ENCODE measurements at places on chromosomes 12 and 14.

GRCh38 chr12:109110988-109111495 lies 5.3 kb upstream of the ACACB start:
- peak; percentile 54 for DNase-seq

DNA sequence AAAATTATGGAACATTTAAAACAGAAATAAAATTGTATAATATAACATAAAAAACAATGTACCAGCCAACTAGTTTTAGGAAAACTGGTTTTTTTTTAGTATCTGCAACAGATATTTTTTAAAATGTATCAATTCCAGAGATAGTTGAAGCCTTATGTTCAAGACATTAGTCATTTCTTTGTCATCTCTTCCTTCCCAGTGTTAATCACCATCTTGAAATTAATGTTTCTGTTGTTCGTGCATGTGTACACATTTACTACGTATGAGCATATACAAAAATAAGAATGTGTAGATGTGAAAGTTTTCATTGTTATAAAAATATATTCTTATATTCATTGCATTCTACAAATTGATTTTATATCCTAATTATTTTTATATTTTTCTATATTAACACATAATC lies 1062.1 kb downstream of the SLC6A15 start:
- no peak for DNase-seq

DNA sequence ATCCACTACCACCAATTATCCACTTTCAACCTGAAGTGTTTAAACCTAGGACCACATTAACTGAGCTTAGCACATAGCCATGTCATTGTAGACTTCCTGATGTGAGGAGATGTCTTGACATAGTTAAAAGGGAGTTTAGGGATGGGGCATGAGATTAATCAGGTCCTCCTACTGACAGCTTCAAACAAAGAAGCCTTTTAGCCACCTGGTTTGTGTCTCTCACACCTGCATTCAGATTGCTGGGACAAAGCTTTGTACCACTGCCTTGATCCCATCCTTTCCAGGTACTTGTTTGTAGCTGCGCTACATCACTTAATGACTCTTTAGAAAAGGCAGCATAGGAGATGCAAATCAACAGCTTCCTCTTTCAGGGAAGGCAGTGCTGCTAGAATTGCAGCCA lies 340.7 kb upstream of the DDHD1 start:
- no peak for DNase-seq

DNA sequence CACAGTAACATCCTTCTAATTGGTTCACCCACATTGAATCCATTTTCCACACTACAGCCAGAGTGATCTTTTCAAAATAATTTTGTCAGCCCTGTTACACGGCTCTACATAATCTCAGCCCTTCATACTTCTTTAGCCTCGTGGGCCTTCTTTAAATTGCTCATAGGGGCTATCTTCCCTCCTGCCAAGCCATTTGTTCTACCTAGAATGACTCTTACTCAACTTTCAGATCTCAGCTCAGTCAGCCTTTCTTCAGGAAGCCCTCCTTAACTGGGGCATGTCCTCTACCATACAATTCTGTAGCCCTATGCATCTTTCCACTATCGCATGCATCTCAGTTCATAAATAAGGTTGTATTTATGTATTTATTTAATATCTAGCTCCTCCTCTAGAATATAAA lies 39.7 kb downstream of the CEP128 start:
- no peak for DNase-seq

DNA sequence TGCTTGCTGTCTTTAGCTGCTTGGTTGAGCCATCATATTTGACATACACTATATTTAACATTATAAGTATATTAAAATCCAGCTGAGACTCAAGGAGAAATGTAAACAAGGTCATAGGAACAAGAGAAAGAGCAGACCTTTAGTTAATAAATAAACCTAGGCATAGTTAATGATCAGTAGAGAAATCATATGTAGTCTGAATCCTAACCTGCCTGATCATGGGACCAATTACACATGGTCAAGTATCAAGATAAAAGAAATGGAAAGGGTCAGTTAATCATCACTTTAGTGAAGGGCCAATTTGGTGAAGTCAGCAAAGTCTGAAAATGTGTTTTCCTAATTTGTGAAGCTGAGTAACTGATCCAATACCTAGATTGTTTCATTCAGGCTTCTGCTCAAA lies 7.5 kb downstream of the RNF212B start:
- no peak for DNase-seq

DNA sequence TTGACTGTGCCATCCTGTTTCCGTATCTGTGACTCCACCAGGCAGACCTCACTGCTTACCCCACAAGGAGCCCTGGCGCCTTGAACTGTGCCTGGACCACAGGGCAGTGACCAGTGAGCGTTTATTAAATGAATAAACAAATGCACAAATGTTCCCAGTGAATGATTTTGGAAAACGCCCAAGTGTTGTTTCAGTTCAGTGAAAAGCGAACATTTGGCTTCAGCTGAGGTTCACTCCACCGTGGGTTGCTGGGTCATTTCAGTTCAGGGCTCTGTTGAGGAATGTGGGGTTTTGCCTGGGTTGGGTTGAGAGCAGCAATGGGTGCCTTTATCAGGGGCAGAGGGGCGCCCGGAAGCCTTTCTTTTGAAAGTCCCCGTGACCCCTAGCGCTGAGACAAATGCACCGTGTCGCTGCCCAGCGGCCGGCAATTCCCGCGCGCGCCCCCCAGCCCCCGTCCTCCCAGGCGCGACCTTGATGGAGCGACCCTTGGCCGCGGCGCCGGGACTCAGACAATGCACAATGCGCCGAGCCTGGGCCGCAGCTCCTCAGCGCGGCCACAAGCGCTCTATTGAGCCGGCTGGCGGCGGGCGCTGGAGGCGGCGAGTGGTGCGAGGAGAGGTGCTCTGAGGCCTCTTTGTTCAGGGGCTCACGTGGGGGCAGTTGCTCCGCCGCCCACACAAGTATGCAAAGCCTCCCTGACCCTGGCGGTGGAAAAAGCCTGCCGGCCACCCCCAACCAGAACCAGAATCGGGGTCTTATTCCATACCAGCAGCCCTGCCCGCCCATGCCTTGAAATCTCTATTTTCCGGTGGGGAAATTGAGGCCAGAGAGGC lies 40.5 kb upstream of the CLMN start:
- no peak for DNase-seq

DNA sequence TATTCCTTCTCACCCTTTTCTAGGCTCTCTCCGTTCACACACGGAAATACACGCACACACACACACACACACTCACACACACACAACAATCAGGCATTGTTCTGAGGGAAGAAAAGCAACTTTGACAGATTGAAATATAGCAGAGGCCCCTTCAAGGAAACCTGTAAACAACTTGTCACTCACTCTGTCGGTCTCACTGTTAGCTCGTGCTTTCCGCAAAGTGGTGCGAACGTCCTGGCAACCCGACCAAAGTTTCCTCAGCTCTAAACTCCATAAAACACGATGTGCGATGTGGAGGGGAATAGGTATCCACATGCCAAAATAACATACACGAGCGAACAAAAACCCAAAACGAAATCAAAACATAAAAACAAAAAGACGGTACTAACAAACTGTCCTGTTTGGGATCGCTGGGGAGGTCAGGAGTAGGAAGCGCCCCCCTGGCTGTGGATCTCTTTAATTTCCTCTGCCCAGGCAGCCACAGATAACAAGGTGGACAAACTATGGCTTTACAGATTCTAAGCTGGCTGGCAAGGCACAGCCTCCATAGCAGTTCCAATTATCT lies 822 bp upstream of the SOX5 start:
- no peak for DNase-seq

GRCh38 chr12:46804054-46804453 lies 21.7 kb downstream of the SLC38A4 start:
- no peak for DNase-seq

GRCh38 chr12:76653342-76653741 lies 93.8 kb upstream of the OSBPL8 start:
- no peak for DNase-seq

DNA sequence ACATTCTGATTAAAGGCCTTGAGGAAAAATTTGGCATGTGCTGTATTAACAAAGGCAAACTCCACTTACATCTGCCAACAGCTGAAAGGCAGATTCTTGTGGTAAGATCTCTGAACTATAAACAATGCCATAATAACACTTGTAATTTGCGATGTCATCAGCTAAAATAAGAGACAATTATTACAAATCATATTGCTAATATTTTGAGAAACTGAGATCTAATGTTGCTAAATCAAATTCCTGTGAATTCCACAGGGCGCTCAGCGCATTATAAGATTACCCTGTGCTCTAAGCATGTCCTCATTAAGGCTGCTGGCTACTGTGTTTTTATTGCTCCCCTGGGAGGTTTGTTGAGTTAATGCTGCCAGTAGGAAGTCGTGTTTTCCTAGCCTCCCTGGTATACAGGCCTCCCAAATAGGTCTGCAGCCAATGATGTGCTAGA lies 244.8 kb downstream of the DACT1 start:
- DNase-seq, result no peak

DNA sequence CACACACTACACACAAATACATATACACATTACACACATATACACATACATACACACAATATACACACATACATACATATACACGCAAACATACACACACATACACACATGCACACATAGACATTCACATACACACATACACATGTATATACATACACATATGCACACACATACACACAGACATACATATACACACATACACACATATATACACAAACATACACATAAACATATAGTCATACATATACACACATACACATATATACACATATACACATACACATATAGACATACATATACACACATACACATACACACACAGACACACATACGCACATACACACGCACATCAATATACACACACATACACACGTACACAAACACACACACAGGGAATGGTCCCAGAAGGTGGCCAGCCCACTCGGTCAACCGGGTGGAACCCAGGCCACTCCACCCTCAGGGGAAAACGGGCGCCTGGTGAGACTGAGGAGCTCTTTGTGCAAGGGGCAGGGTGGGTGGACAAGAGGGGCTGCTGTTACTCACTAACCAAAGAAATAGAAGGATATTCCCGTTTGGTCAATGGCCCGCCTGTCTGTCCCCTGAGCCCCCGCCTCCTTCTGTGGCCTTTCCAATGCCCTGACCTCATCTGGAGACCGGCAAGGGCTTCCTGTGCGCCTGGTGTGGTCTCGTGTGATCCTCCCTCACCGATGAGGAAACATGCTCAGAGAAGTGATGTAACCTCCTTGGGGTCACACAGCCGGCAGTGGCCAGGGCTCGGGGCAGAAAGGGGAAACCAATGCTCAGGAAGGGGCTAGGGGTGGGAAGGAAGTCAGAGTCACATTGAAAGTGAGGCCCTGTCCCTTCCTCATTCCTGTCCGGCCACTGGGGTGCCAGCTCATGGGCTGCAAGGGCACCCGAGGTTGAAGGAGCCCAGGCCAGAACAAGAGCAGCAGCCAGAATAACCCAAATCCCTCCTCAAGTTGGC lies 5.3 kb downstream of the TRPV4 start:
- DNase-seq, result no peak

DNA sequence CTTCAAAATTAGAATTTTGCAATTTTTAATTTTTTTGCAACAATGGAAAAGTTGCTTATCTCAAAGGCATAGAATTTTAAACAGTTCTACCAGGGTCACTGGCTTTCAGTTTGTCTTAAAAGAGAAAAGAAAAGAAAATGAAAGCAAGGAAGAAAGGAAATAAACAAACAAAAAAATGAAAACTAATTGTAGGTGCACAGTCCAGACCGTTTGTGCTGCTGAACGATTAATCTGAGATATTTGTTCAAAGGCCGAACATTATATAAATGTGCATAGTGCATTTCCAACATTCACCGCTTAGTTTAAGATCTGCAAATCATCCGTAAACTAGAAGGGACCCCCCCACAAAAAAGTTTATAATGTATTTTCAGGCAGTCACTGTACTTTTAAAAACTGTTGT lies 5.5 kb upstream of the OTX2 start:
- no peak for DNase-seq

DNA sequence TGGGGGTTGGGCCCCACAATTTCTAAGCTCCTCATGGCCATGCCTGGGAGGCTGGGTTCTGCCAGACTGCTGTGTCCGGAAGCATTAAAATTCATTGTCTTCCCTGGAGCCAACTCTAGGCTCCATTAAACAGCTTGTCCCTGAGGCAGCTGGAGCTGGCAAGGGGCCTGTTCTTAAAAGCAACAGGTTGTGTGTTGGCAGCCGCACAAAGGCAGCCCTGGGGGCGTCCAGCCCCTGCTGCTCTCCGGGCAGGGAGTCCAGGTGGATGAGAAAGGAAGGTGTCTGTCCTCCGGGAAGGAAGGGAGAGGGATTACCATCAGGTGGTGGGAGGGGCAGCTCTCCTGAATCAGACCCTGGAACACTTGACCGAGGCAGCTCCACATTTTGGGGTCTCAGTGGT lies 98.9 kb downstream of the CHST11 start:
- DNase-seq, result no peak

Measured in omental fat pad (tissue), 4 donors.